Renal cortex interstitium (tissue), 15 donors: ENCODE measurements at places on chromosomes 2 and 18. TPM values are rescaled to one million over a fixed set of nuclear protein-coding genes. Genes with fewer than 3 reads are reported as not detected.

LCT gene
- 0.08 TPM for polyA plus RNA-seq

GAREM1 gene
- polyA plus RNA-seq = 34.2 TPM

IL1B gene
- polyA plus RNA-seq = 0.64 TPM

DNA sequence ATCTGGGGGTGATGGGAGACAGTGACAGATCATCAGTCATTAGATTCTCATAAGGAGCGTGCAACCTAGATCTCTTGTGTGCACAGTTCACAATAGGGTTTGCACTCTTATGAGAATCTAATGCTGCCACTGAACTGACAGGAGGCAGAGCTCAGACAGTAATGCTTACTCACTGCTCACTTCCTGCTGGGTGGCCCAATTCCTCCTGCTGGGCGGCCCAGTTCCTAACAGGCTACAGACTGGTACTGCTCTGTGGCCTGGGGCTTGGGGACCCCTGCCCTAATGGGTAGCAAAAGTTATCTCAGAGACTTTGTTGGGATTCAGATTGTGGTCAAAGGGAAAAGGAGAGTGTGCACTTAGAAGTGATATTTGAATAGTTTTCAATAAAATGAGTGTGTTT, 840.1 kb upstream of the ID2 start:
- DNase-seq = no peak

- DNase-seq = no peak
Measured at GRCh38 chr18:31548853-31549252, 42.8 kb upstream of the TTR start.

- no peak for DNase-seq
Measured at GRCh38 chr2:28178946-28179345, 213.7 kb upstream of the FOSL2 start.

GRCh38 chr18:2395427-2396161, 175.7 kb downstream of the METTL4 start:
- DNase-seq = no peak

GRCh38 chr18:2536493-2536892, 34.8 kb downstream of the METTL4 start:
- DNase-seq = no peak

- DNase-seq = no peak
Measured at GRCh38 chr2:229246334-229246733, 24.8 kb downstream of the PID1 start.

DNA sequence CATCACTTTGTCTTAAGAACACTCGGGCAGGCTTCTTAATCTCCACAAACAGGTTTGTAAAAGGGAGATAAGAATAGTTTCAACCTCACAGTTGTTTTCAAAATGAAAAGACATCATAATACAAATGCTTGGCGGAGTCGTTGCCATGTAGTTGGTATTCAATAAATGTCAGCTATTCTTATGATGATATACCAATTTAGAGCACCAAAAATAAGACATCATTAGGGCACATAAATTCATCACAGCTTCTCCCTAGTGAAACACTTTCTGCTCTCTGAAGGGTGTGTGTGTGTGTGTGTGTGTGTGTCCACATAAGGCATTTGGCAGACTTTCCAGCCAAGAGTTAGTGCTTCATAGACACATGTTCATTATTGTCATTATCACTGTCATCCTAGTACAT, 10.8 kb downstream of the TMEM182 start:
- no peak for DNase-seq

DNA sequence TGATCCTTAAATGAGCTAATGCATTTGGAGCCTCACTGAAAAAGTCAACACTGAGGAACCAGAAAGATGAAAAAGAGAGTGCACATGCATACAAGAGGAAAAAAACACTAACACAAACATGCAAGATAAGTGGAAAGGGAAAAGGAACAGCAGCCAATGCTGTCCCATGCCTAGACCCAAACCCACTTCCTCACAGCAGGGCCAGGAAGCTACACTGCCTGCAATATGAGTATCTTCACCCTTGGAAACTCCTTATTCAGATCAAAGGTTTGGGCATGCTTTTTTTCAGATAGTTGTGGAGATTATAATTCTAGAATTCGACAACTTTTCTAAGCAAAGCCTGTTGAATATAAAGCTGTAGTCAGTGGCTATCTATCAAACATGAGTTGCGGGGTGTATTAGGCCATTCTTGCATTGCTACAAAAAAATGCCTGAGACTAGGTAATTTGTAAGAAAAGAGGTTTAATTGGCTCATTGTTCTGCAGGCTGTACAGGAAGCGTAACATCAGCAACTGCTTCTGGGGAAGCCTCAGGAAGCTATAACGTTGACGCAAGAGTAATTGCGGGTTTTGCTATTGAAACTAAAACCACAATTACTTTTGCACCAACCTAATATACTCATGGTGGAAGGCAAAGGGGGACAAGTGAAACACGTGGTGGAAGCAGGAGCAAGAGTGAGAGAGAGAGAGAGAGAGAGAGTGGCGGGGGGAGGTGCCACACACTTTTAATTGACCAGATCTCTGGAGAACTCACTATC, 138.2 kb downstream of the MBD2 start:
- DNase-seq = no peak

DNA sequence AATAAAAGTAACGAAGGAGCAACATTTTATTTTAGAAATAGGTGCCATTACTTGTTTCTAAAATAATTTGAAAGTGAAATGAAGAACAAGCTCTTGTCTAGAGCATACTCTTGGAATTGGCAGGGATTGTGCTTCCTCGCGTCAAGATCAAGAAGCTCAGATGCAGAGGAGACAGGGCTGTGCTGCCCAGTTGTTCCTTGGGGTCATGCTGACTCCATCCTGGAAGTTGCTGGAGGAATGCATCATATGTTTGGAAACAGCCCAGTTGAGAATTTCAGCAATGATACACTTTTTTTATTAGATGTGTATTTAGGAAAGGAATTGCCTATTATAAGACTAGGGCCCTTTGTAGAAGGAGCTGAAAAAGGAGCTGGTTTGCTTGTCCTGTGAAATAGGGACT, 17.2 kb downstream of the LTBP1 start:
- DNase-seq = no peak

GRCh38 chr2:76895469-76895868, 626.7 kb downstream of the LRRTM4 start:
- no peak for DNase-seq

DNA sequence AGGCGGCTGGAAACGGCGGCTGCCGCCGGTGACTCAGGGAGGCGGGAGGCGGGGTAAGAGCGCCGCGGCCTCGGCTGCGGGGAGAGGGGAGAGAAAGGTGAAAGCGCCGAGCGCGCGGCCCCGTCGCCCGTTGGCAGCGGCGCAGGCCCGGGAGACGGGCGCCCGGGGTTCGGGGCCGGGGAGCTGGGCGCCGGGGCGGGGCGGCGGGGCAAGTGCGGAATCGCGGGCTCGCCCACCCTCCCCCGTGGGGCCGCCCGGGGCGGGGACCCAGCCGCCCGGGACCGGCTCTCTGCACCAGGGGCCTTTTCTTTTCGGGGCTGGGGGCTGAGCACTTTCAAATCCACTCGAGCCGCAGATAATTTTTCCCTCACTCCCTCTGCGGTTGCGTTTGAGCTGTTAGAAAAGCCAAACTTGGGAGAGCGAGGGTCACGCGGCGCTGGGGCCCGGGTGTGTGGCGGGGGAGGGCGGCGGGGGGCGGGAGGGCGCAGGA, 266 bp downstream of the KDM3A start:
- DNase-seq = no peak
